ENCODE measurements at places on chromosomes 7 and 10. TPM values are rescaled to one million over a fixed set of nuclear protein-coding genes. Genes with fewer than 3 reads are reported as not detected.

Gene ACSM6
- total RNA-seq: not detected

Gene EPO
- total RNA-seq: not detected

Gene CTAGE15
- not detected for total RNA-seq

Gene DRGX
- total RNA-seq: not detected

Gene OR6B1
- not detected for total RNA-seq

Gene CDNF
- total RNA-seq: 1.3 TPM

Gene TRIL
- not detected for total RNA-seq

Gene ADAM12
- 4.3 TPM for total RNA-seq

Gene NANOS1
- 3.9 TPM for total RNA-seq

Gene SPDYE5
- not detected for total RNA-seq

Gene HGF
- not detected for total RNA-seq

Gene ZFAND2A
- total RNA-seq: 59.6 TPM

Gene CPA2
- not detected for total RNA-seq

Gene AP5Z1
- 34.8 TPM for total RNA-seq

Gene CTAGE6
- not detected for total RNA-seq

Gene TACR2
- total RNA-seq: 0.10 TPM

Gene CUEDC2
- total RNA-seq: 63.9 TPM

Gene WEE2
- not detected for total RNA-seq

Gene SUFU
- 7.7 TPM for total RNA-seq

Gene IRF5
- total RNA-seq: 12.5 TPM

Gene CALU
- 149 TPM for total RNA-seq

Gene INSYN2A
- 2.3 TPM for total RNA-seq

Gene OGDH
- total RNA-seq: 27.9 TPM

Gene TMEM72
- total RNA-seq: not detected

All from A549 treated with GW870086 at 1 μM for 4 hours (cell line).